ENCODE measurements at places on chromosomes 3 and 15. TPM values are rescaled to one million over a fixed set of nuclear protein-coding genes. Genes with fewer than 3 reads are reported as not detected.
A peak's percentile ranks its signal among the peaks of the same experiment; 100 is the strongest.

DNA sequence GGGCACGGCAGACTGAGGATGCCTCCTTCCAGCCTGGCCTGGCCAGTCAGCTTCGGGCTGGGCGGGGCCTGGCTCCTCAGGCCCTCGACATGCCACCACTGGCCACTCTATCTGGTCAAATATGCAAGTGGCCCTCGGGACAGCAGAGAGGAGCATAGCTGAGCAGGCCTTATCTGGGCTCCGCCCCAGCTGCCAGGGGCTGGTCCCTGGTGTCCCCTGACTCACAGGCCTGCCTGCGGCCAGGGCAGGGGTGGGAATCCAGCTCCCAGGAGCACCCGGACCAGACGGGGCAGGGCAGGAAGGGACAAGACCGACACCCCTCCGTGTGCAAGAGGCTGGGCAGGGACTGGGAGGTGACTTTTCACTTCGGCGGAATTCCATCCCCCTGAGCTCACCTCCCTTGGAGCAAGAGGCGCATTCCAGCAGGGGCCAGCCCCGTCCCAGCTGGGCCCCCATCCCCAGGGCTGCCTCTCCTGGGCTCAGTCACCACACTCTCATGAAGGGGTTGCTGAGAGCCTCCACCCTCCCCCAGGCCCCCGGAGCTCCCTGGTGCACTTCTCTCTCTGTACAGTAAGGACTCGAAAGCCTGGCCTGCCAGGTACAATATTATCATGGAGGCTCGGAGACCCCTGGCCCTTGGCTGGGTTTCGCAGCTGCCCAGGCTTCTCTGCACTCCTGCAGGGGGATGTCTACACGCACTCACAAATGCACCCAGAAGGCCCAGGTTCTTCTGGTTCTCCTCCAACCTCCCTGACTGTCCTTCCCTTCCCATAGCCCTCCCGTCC, 29.5 kb downstream of the WNT7A start:
- no peaks in the 10 kb centered on the region for H3K27me3 ChIP-seq
- H3K4me1 ChIP-seq: peaks cover 26% of the 10 kb centered on the region
- no peak overlapping the region for H3K4me3 ChIP-seq
- no peaks in the 10 kb centered on the region for H3K36me3 ChIP-seq

DNA sequence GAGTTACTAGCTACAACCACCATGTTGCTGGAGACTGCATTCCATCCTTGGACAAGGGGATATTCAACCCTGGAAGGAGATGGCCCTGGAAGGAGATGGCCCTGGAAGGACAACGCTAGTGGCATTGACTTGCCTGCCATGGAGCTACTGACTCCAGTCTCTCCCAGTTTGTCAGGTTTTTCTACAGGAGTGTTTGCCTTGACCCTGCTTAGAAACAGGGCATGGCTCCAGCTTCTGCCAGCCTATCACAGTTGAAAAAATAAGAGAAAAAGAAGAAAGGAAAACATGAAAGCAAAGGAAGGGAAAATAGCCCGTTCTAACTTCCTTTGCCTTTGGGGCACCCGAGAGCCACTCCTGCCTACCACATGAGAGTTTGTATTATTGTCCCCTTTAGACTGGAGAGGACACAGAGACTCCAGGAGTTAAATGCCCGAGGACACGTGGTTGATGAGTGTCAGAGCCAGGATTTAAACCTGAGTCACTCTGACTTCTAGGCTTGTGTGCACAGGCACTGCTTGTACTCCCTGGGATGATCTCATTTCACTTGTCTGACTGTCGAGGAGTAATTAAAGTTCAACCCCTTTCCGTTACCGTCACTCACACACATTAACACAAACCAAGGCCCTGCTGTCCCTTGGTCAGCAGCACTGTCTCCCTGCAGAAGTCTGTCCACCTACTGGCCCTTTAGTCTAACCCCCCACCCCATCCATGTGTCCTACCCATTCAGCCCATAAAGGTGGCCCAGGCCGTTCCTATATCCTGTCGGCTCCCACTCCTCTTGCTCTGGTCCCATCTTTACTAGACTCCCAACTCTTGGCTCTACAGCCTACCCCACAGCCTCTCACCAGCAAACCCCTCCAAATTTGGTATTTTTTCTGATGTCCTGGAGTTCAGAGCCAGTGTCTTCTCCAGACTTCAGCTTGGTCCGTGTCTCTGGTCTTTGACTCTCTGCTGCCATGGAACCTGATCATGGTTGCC, 46.1 kb downstream of the C2CD4A start:
- peak overlapping the region; percentile 28 for H3K27ac ChIP-seq
- H3K4me3 ChIP-seq: no peak overlapping the region
- DNase-seq: peak; percentile 81
- H3K4me1 ChIP-seq: peaks cover 24% of the 10 kb centered on the region

DNA sequence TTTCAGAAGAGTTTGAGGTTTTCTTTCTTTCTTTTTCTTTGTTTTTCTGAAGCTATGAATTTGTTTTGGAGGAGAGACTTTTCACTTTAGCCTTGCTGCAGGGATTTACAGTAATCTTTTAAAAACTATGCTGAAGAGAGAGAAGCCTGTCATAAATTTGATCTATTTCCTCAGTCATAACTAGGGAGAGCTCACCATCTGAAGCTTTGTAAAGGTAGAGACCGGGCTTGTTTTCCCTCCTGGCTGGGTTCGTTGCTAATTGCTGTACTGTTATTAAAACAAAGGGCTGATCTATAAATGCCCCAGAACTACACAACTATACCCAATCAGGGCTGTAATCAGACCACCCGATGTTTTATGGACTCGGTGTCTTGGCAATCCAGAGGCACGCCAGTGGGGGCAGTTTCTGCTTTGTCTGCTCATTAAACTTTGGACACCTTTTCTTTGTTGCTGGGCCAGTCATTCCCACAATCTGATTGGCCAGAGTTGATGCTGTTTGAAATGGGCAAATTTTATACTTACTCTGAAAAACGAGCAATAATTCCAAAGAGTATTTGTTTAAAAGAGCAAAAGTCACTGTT, 164.3 kb downstream of the CACNA1D start:
- DNase-seq: no peak
- H3K36me3 ChIP-seq: no peaks in the 10 kb centered on the region
- no peak overlapping the region for H3K4me3 ChIP-seq
- no peaks in the 10 kb centered on the region for H3K4me1 ChIP-seq
- H3K27me3 ChIP-seq: no peaks in the 10 kb centered on the region

DNA sequence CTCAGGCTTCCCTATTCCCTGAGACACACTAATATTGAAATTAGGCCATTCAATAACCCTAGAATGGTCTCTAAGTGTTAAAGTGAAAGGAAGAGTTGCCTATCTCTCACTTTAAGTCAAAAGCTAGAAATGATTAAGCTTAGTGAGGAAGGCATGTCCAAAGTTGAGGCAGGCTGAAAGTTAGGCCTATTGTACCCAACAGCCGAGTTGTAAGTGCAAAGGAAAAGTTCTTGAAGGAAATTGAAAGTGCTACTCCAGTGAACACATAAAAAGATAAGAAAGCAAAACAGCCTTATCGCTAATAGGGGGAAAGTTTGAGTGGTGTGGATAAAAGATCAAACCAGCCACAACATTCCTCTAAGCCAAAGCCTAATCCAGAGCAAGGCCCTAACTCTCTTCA, 117.9 kb upstream of the SPATA12 start:
- H3K4me3 ChIP-seq: no peak overlapping the region
- H3K27ac ChIP-seq: no peak overlapping the region
- H3K27me3 ChIP-seq: no peaks in the 10 kb centered on the region

DNA sequence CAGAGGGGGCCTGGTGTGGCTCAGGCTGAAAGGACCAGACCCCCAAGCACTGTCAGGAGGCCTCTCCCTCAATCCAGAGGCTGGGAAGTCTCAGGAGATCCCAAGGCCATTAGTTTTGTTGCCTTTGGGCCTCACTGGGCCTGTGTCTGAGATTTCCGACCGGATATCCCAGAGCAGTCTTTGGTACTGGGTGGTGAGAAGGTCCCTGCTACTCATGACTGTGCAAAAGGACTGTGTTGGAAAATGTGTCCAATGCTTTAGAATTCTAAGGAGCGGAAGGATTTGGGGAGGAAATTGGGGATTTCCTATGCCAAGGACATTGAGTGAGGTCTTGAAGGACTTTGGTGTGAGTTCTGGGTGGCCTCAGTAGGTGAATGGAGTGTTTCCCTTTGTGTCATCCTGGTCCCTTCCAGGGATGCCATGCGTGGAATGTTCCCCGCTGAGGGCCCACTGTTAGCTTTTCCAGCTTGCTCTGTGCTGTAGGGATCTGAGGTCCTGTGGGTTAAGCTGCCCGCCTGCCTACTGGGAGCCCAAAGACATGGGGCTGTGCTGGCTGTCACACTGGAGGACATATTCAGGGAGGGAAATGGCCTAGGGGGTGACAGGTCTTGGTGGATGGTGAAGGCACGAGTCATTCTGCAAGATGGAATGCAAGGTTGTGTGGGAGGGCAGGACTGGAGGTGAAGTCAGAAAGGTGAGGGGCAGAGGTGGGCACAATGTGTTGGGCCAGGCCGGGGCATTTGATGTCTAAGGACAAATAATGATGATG, 16.4 kb downstream of the SMAD6 start:
- H3K27ac ChIP-seq: no peak overlapping the region
- no peaks in the 10 kb centered on the region for H3K27me3 ChIP-seq
- no peak for DNase-seq
- peaks cover 29% of the 10 kb centered on the region for H3K4me1 ChIP-seq
- no peak overlapping the region for H3K4me3 ChIP-seq

DNA sequence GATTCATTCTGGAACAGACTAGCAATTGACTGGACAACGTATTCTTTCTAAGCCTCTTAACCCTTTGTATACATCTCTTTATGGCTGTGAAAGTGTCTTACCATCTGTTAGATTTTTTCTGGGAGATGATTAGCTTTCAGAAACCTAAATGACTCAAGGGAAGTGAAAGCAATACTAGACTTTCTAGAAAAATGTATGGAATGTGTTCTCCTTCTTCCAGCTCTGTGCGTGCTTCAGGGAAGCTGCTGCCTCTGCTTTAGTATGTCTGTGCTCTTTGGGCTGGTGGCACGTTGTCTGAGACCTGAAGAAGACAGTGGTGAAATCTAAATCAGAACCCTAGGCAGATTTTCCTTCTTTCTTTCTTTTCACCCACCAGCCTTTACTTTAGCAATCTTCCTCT, 89.5 kb downstream of the ITPR1 start:
- no peak overlapping the region for H3K4me3 ChIP-seq
- no peaks in the 10 kb centered on the region for H3K36me3 ChIP-seq
- no peaks in the 10 kb centered on the region for H3K27me3 ChIP-seq
- DNase-seq: no peak
- H3K27ac ChIP-seq: no peak overlapping the region

DNA sequence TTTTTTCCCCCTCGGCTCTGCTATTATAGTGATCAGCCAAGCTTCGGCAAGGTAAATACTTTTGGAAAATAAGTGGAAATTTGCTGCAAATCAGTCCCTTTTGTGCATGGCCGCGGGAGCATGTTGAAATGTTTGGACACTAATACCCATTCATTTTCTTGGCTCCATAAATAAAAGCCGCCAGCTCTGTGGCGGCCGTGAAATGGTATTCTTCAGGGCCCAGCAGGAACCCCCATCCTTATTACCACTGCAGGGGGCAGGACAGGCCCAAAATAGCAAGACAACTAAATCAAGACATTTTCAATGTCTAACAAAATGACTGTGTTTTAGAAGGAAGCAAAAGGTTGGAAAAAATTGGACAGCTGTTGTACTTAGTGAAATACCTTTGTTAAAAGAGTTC, 362.3 kb downstream of the NR2F2 start:
- DNase-seq: no peak
- no peaks in the 10 kb centered on the region for H3K27me3 ChIP-seq
- H3K4me1 ChIP-seq: no peaks in the 10 kb centered on the region
- H3K27ac ChIP-seq: no peak overlapping the region
- no peaks in the 10 kb centered on the region for H3K36me3 ChIP-seq
- no peak overlapping the region for H3K4me3 ChIP-seq

GRCh38 chr3:124372775-124373174, 357.5 kb upstream of the UMPS start:
- H3K4me3 ChIP-seq: no peak overlapping the region
- no peaks in the 10 kb centered on the region for H3K27me3 ChIP-seq
- no peak for DNase-seq
- H3K27ac ChIP-seq: no peak overlapping the region
- H3K36me3 ChIP-seq: no peaks in the 10 kb centered on the region

DNA sequence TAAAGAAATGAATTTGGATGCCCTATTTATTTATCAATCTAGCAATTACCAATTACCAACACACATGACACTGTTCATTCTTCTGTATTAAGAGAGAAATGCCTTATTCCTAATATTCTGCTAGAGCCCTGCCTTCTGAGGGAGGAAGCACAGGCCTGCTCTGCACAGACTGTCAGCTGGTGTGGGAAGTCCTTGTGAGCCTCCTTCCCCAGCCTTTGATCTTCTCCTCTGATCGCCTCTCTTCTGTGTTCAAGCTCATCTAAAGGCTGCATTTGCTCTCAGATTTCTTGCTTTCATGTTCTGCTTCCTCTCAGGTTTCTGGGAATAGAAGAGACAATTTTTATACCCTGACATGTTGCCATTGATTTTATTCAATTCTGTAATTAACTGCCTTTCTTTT, 290.6 kb upstream of the UMPS start:
- H3K4me1 ChIP-seq: no peaks in the 10 kb centered on the region
- H3K36me3 ChIP-seq: no peaks in the 10 kb centered on the region
- H3K27me3 ChIP-seq: no peaks in the 10 kb centered on the region
- H3K4me3 ChIP-seq: no peak overlapping the region
- no peak overlapping the region for H3K27ac ChIP-seq

- peak; percentile 54 for DNase-seq
- H3K27ac ChIP-seq: no peak overlapping the region
- no peaks in the 10 kb centered on the region for H3K4me1 ChIP-seq
- no peaks in the 10 kb centered on the region for H3K27me3 ChIP-seq
These were observed 146.6 kb downstream of the TBL1XR1 start for GRCh38 chr3:177050501-177051237.

- peaks cover 10% of the 10 kb centered on the region for H3K27me3 ChIP-seq
- peak; percentile 74 for DNase-seq
These were observed 68.4 kb upstream of the TNFAIP8L3 start for GRCh38 chr15:51162865-51163762.

DNA sequence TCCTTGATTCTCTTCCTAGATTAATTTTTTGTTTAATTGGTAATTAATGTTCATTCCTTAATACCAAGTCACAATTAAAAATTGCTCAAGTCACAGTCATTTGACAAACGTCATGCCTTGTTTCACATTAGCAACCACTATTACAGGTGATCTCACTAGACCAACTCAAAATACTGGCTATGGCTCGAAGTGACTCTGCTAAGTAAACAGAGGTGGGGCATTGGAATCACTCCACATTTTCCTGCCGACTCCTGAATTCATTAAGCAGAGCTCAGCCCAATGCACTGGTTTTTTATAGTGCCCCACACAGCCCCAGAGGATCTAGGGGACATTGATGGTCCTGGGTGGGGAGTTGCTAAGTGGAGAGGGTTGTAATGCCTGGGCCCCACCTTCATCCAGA, 201.2 kb upstream of the NSMCE3 start:
- H3K27me3 ChIP-seq: no peaks in the 10 kb centered on the region
- no peaks in the 10 kb centered on the region for H3K36me3 ChIP-seq
- H3K27ac ChIP-seq: no peak overlapping the region
- H3K4me3 ChIP-seq: no peak overlapping the region
- H3K4me1 ChIP-seq: no peaks in the 10 kb centered on the region

GRCh38 chr3:128803307-128803706, 76.1 kb upstream of the ACAD9 start:
- no peak overlapping the region for H3K4me3 ChIP-seq
- peaks cover 16% of the 10 kb centered on the region for H3K4me1 ChIP-seq
- no peaks in the 10 kb centered on the region for H3K27me3 ChIP-seq

GRCh38 chr3:142013326-142013980, 135.9 kb downstream of the TFDP2 start:
- H3K27ac ChIP-seq: no peak overlapping the region
- H3K4me1 ChIP-seq: no peaks in the 10 kb centered on the region
- no peak overlapping the region for H3K4me3 ChIP-seq
- H3K27me3 ChIP-seq: no peaks in the 10 kb centered on the region

The PAK6 gene
- total RNA-seq: 1.1 TPM

The PIGX gene
- 13.9 TPM for total RNA-seq

The RPP14 gene
- total RNA-seq: 19.0 TPM

The TMCO5A gene
- total RNA-seq: not detected

The LOXL1 gene
- total RNA-seq: 384 TPM

The POU1F1 gene
- not detected for total RNA-seq
